ENCODE measurements at places on chromosomes 3 and 15.
A peak's percentile ranks its signal among the peaks of the same experiment; 100 is the strongest.

DNA sequence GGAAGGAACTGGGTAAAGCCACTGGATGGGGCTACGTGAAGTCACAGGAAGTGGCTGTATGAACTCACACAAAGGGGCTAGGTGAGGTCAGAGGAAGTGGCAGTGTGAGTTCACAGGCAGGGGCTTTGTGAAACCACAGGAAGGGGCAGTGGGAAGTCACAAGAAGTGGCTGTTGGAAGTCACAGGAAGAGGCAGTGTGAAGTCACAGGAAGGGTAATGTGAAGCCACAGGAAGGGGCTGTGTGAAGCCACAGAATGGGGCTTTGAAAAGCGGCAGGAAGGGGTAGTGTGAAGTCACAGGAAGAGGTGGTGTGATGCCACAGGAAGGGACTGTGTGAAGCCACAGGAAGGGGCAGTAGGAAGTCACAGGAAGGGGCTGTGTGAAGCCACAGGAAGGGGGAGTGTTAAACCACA, 34.6 kb downstream of the GASK1A start:
- no peak for DNase-seq

DNA sequence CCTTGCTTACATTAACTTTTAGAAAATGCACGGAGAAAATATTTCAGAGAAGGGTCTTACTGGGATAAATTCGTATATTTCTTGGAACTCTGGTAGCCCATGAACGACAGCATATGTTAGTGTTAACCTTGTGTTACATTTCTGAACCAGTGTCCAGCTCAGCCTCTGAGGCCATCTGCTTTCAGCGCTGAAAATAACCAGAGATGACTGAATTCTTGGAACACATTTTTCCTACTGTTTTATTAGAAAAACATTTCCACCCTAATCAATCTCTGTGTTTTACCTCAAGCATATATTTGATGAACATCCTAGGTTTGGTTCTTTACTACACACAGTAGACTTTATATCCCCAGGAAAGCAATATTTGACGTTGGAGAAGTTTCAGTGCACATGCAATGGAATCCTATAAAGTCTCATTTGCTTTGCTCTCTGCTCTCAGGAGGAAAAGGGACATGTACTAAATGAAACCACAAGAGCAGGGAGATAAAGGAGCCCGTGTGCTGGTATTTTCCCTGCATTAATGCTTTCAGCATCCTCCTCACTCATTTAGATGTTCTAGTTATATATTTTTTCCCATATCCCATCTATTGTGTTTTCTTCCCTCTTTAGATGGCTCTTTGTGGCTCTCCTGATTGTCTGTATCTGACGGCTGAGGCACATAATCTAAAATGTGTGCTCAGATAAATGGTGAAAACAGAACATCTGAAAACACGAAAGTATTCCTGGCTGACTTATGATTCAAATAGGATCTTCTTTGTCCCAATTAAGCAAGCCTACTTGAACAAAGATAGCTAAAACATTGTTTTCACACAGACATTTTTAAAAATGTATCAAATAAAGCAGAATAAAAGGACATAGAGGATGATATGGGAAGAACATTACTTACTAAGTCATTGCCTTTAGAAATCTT, 151.7 kb upstream of the KCNMB2 start:
- DNase-seq = no peak

DNA sequence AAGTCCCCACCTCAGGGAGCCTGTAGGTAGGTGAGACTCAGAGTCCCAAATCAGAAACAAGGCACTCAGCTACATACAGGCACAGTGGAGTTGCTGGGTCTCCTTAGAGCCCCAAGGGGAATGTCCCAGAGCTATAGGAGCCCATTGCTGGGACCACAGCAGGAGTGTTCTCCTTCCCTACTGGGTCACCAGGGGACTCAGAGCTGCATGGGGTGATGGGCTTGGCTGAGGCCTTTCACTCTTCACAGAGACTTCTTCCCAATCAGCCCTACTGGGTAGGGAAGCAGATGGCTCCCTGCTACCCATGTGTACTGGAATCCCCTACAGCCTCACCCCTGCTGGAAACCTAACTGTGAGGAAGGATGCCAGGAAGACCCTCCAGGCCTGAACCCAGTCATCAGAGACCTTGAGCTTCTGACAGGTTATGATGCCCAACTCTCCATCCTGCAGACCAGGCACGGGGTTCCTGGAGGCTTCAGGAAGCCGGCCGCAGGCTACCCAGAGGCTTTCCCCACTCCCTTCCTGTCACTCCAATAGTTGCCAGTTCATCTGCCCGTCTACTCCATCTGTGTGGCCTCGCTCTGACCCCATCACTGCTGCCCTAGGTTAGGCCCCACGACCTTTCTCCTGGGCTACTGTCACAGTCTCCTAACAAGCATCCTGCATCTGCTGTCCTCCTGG, 24.0 kb downstream of the RASGRF1 start:
- no peak for DNase-seq

DNA sequence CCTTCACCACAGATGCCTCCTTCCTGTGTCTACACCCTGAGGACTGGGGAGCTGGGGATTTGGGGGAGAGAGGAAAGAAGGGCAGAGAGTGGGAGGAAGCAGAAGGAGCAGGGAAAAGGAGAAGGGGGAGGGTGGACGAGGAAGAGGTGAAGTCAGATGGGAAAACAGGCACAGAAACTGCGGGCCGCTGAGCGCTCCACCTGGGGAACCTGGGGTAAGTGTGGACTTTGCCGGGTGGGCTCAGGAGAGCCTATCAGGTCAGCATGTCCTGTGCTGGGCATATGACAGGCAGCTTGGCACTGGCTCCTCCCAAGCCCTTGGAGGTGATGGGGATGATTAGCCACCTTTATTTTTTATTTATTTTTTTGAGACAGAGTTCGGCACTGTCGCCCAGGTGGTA, 62.6 kb downstream of the CORO2B start:
- DNase-seq = no peak

DNA sequence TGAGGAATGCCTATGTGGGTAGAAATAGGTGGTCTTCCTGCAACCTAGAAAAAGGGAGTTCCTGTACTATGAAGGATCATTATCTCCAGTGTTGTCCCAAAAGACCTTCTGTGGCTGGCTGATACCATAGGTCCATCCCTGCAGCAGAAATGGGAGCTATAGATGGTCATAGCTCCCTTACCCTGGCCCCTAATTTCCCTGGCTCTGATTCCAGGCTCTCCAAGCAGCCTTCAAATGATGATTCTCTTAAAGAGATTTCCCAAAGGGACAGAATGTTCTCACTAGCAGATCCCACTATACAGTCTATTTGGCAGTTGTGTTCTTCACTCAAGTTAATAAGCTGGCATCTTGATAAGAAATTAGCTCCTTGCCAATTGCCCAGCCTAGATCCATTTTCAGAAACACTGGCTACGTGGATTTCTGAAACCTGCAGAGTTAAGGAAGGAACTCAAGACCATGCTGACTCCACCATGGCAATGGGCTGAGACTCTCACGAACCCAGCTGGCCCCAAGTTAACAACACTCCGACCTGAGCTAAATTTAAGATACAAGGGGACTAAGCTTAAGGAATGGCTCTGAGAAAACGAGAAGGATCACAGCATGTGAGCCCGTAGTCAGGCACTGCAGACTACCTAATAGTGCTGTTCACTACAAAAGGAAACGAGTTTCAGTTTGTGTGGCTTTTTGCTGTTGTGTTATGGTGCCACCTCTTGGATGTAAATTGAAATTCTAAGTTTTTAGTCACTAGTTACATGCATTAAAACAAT, 11.4 kb downstream of the C15orf40 start:
- no peak for DNase-seq

DNA sequence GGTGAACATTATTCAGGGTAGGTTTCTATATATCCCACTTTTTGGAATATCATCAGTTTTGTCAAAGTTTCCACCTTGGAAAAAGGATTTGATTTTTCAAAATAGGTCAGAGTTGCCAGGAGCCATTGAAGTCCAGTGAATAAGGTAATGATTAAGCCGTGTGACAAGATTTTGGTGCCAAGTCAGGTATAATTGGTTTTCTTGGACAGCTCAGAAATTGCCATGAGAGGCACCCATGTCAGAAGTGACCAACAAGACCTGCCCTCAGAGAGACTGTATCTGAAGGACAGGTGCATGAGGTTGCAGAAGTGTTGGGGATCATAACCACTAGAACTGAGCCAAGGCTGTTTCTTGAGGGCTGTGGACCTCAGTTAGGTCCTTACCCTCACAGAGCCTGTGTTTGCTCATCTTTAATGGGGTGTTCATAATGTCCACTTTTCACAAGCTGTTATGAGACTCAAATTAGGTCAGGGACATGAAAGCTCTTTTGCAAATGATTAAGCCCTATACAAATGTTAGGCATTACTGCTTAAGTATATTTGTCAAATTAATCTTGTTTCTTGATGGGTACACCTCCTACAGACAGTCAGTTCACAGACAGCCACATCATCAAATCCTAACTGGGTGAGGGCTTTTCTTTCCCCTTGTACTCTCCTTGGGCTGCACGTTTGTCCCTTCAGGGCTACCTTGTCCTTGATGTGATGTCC, 32.3 kb downstream of the CASR start:
- DNase-seq = no peak

GRCh38 chr3:35383216-35383615, 256.1 kb upstream of the ARPP21 start:
- DNase-seq = no peak

GRCh38 chr3:139530717-139531116, 8.8 kb downstream of the RBP1 start:
- no peak for DNase-seq

- DNase-seq = no peak
Measured at GRCh38 chr3:193481436-193481835, 73.3 kb downstream of the ATP13A4 start.

GRCh38 chr15:95842576-95842975, 487.9 kb upstream of the NR2F2 start:
- no peak for DNase-seq

GRCh38 chr3:119647171-119647570, 13.2 kb downstream of the POPDC2 start:
- DNase-seq = no peak

GRCh38 chr3:85977615-85978338, 1013.2 kb downstream of the VGLL3 start:
- no peak for DNase-seq

- DNase-seq = no peak
Measured at GRCh38 chr3:71117572-71118247, 465.8 kb downstream of the FOXP1 start.

DNA sequence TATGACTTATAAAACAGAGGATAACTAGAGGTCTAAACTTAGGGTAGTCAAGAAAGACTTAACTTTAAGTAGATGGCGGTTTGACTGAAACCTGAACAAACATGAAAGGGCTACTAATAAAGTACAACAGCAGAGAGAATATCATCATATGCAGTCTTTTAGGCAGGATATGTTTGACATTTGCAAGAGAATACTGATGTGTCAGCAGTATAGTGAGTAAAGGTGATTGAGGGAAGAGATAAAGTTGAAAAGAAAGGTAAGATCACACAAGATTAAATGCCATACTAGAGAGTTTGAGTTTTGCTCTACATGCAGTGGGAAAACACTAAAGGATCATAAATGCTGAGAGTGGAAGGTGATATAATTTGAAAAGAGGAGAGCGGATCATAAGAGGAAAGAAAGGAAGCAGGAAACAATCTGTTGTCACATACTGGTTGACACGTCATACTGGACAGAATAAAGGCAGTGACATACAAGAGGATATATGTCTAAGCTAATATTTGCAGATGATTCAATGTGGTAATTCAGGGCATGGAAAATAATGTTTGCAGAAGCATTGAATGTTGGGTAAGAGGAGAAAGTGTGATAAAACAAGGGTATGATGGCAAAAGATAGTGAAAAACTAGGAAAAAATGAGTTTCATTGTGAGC, 223.0 kb downstream of the EPHA6 start:
- no peak for DNase-seq

DNA sequence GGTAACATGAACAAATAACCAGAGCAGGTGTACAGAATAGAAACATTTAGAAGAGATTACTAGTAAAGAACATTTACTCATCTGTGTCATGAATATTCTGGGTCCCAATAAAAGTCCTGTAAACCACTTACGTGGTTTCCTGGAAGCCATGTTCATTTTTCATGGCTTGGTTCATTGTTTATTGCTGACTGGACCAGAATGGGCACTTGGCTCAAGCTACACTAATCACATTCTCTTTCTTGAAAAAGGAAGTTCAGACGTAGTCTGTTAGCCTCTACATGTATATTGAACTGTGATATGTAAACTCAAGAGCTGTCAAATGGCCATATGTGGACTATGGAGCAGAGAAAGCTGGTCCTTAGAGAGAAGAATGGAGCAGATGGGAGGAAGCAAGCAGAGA, 138.3 kb upstream of the FAM3D start:
- DNase-seq = no peak

GRCh38 chr3:4409971-4410573, 57.0 kb downstream of the SUMF1 start:
- no peak for DNase-seq

GRCh38 chr3:55060896-55061719, 133.2 kb upstream of the LRTM1 start:
- DNase-seq = no peak

DNA sequence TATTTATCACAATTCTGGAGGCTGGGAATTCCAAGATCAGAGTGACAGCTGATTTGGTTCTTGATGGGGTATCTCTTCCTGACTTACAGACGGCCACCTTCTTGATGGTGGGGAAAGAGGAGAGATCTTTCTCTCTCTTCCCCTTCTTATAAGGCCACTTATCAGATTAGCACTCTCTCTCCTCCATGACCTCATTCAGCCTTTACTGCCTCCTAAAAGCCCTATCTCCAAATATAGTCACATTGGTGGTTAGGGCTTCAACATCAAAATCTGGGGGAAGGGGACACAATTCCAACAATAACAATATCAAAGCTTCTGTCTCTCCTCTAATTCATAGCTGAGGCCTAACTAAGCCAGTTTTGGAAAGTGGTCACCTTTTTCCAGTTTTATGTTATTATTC, 91.7 kb upstream of the MBNL1 start:
- no peak for DNase-seq

GRCh38 chr3:7759630-7760029, 742.0 kb upstream of the LMCD1 start:
- DNase-seq = no peak

GRCh38 chr15:58545307-58546065, 113.7 kb downstream of the LIPC start:
- DNase-seq = peak; percentile 45

DNA sequence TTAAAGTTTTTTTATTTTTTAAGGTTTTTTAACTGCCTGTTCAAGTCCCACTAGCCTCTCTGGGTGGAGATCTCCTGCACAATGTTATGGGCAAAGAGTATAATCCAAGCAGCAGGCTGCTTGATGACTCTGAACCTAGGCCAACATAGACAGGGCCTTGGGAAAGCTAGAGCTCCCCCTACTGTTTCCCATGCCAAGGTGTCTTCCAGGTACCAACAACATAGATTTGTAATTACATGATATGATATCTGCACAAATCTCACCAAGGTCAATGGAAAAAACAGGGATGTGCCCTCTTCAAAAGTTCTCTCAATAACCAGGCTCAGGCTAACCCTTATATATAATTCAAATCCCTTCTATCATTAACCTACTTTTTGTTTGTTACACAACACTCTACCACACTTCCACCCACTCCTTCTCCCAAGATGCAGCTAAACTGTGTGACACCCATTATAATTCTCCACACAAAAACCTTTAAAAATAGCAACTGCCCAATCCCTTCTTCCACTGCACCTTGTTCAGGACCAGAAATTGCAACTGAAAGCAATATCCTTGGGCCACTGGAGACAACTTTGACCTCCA, 43.8 kb downstream of the RBM15B start:
- DNase-seq = peak; percentile 32

- DNase-seq = no peak
Measured at GRCh38 chr15:86876387-86876944, 796.8 kb downstream of the AGBL1 start.
